ENCODE measurements at places on chromosomes 6 and 20.

DNA sequence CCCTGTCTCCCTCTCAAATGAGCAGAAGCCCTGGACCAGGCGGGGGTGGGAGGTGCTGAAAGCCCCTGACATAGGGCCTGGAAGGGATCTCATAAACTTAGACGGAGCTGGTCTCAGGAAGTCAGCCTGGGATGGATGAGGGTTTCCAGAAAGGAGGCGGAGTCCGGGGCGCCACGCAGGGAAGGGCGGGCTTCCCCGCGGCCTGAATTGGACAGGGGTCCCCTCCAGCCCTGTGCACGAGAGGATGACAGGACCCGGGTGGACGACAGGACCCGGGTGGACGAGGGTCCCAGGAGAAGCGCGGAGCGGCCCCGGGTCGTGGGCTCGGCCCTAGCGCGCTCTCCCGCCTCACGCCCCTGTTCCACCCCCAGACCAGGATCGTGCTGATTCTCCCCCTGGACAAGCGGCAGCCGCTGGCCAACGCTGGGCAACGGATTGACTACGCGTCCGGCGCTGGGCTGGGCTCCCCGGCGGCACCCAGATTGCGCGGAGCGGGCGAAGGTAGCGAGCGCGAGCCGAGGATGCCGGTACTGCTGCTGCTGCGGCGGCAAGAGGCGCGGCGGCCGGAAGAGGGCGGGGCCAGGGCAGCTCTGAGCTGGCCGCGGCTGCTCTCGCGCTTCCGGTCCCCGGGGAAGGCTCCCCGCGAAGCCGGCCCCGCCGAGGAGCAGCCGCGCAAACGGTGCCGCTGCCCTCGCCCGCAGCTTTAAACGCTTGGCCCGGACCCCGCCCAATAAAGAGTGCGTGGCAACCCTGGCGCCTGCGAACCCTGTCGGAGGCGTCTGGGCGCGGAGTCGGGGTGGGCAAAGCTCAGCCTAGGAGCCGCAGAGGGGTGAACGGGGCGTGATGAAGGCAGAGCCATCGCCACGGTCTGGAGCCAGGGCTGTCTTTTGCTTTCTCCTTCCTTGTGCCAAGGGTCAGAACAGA, 1.3 kb downstream of the C20orf144 start:
- DNase-seq = peak; percentile 69

GRCh38 chr6:132719736-132720448, 6.0 kb upstream of the VNN1 start:
- DNase-seq = no peak

- peak; percentile 67 for DNase-seq
Observed at GRCh38 chr20:46688151-46689081, 828 bp downstream of the TP53RK start.

GRCh38 chr6:89481695-89482094, 48.7 kb downstream of the ANKRD6 start:
- DNase-seq = no peak

GRCh38 chr20:3749689-3750531, 17.4 kb downstream of the HSPA12B start:
- DNase-seq = no peak

DNA sequence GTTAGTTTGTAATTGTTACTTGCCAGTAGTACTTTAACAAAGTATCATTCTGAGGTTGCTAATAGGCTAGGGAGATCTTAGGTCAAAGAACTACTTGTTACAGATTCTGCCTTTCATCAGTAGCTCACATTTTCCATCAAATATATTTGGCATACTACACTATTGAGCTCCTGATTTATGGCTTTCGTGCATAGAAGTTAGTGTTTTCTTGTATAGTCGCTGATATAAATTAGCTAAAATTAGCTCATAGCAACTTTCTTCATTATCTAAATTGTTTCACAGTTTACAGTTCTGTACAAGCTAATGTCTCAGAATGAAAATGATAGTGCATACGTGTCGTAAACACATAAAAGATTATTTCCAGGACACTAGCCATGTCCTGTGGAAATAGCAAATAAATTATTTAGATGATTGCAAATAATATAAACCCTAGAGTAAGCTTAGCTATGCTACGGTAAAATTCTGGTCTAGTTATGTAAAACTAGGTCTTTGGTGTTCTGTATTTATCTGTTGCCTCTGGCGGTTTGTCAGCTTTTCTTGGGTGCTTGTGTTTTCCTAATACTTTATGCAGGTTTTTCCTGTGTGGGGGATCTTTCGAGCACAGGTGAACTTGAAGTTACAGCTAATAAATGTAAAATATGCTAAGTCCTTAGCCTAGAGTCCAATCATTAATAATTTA, 15.1 kb downstream of the PDE7B start:
- DNase-seq = no peak

GRCh38 chr6:137496368-137496767, 2.2 kb upstream of the OLIG3 start:
- no peak for DNase-seq

- no peak for DNase-seq
Observed at GRCh38 chr20:59817846-59818615, 115.4 kb downstream of the SYCP2 start.

DNA sequence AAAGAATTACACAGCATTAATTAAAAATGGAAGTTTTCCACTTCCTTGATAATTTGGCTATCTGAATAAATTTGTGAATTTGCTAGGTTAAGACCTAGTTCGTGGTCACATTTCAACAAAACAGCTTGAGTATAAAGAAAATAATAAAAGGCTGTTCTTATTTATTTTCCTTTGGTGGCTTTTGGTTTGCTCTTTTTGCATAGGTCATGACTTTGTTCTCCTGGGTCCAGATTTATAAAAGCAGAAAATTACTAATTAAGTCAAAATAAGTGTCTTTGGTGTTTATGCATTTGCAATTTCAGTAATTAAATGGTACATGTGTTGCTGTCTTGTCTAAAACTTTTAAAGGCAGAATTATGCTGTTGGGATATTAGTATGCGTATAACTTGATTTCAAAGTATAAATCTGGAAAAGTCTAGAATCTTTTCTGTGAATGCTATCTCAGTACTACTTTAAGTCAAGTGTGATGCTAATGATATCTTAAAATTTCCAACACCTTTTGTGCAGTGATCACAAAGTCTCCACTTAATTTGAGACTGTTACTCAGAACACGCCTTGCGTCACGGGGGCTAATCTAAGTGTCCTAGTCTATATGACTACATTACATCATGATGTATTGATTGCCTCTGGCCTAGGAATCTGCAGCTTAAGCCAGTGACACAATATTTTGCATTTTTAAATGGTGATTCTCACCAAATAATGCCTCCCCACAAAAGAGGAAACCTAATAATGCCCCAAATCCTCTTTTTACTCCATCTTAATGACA, 41.0 kb downstream of the GNAS start:
- no peak for DNase-seq

DNA sequence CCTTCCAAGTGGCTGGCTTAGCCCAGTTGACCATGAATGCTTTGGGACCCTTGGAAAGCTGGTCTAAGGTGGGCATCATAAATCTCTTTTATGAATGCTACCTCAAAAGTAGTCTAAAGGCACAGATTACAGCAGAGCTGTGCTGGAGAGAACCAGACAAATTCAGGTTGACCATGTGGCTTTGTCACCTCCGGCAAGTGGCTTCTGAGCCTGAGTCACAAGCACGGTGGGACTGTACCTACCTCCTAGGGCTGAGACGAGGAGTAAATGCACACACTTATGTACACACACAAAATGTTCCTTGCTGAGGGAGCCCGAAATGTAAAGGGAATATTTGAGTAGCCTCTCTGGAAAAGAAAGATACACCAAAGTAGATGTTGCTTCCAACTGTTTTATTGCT, 155.9 kb downstream of the NFATC2 start:
- no peak for DNase-seq

Measured in choroid plexus epithelial cell (primary cell).